Left ventricle myocardium inferior (tissue), 1 donor: ENCODE measurements at places on chromosomes 16 and 17. TPM values are rescaled to one million over a fixed set of nuclear protein-coding genes. Genes with fewer than 3 reads are reported as not detected.

Gene KIF2B
- not detected for total RNA-seq

Gene DNAI2
- not detected for total RNA-seq

Gene NPIPA5
- 5.7 TPM for total RNA-seq

Gene CD300E
- total RNA-seq: 0.30 TPM

DNA sequence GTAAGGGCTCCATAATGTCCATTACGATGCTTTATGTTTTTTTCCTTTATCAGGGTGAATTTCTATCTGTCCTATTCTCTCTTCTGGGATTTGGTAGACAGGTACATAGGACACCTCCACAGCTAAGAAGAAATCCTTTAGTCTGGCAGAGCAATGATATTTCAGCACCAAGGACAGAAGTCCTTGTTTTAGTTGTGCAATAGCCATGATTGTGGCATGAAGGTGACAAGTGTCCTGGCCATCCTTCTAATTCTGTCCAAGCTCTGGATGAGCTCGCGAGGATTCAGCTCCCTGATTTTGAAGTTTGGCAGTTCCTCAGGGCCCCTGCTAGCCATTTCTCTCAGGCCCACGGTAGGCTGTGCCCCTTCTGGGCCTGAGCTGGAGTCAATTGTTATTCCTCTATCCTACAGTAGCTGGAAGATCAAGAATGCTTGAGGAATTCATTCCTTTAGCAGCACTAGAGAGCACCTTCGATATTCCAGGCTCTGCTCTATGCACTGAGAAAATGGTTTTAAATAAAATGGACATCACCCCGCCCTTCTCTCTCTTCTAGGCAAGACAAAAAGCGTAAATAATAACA is 320.8 kb downstream of the XYLT1 start:
- no peak for DNase-seq

DNA sequence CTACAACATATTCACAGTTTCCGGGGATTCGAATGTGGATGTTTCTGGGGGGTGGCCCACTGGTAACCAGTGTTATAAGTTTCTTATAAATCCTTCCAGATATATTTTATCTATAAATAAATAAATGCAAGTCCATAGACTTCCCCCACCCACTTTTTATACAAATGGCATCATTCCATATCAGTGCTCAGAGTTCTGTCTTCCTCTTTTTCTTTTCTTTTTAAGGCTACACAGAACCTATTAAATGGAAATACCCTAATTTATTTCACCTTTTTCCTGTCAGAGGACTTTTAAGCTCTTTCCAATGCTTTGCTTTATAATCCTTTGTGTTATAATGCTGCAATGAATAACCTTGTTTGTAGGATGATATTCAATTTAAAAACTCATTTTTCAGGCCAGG is 3.8 kb downstream of the LGALS9 start:
- no peak for DNase-seq

DNA sequence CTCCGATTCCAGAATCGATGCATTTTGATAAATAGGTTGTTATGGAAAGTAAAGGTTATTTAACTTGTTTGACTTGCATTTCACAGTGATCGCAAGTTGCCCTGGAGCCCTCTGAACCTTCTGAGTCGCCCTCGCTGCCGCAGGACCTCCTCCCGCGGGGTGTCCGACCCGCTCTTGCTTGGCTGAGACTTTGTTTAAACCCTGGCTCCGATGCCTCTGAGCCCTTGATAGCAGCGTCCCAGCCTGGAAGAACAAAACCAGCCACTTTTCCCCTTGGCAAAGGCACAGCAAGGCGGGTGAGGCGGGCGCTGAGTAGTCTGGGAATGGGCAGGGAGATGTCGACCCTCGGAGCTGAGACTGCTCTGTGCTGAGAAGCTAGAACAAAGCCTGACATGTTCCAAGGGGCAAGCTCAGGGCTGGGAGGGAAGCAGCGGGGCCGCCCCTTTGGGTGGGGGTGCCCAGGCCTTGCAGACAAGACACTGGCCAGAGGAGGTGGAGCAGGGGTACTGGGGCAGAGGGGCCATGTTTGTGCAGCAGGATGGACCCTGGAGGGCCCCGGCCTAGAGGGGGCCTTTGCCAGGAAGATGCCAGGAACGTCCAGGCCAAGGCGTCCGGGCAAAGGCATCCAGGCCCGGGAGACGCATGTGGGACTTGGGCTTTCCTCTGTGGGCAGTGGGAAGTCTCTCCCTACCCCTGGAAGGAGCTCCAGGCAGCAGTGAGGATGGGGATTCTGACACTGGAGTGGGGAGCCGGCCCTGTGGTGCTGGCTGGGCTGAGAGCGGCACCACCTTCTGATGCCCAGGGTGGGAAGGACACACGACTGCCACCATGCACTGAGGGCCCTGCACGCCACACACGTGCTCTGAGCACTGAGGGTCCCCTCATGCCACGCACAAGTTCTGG is 30.3 kb upstream of the CDH15 start:
- no peak for DNase-seq

- DNase-seq: no peak
These were observed 110.7 kb upstream of the DHX40 start for GRCh38 chr17:59454633-59455105.

GRCh38 chr16:74052016-74052415 is 244.6 kb upstream of the PSMD7 start:
- no peak for DNase-seq

DNA sequence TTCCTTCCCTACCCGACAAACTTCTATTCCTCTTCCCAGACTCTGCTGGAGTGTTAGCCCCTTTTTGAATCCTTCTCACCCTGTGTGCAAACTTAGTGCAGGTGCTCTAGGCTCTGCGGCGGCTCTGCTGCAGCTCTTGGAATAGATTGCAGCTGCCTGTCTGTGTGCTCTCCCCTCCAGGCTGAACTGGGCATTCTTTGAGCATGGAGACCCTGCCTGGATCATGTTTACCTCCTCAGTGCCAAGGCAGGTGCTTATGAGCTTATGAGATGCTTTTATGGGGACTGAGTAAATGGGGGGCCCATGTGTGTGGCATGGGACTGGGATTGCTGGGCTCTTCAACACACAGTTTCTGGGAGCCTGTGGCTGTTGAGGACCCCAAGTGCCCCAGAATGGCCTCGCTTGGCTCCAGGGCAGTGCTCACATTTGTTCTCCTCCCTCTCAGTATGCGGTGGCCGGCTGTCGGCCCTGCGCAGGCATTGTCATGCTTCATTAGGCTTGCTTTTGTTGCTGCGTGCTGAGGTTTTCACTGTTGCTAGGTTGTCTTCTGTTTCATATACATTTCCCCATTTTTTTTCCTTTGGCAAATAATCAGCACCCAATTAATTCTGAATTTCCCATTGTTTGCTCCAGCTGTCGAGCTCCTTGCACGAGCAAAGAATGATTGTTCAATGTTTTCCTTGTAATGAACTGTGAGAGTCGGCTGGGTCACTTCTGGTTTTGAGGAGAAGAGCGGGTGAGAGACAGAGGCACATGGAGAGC is 185.5 kb upstream of the NLRP1 start:
- DNase-seq: no peak

DNA sequence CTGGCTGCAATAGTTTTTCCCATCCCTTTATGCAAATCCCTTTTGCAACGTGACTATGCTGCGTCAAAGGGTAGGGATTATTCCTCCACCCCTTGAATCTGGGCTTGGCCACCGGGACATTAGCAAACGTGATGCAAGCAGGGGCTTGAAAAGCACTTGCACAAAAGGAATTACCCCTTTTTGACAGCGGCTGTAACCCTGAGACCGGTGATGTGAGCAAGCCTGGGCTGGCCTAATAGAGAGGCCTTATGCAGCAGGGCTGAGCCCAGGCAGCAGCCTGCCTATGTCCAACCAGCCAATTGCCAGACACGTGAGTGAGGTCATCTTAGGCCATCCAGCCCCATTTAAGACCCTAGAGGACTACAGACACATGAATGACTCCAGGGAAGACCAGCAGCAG is 30.4 kb upstream of the PAFAH1B1 start:
- DNase-seq: no peak

GRCh38 chr16:19274165-19274797 is 11.2 kb upstream of the CLEC19A start:
- no peak for DNase-seq

DNA sequence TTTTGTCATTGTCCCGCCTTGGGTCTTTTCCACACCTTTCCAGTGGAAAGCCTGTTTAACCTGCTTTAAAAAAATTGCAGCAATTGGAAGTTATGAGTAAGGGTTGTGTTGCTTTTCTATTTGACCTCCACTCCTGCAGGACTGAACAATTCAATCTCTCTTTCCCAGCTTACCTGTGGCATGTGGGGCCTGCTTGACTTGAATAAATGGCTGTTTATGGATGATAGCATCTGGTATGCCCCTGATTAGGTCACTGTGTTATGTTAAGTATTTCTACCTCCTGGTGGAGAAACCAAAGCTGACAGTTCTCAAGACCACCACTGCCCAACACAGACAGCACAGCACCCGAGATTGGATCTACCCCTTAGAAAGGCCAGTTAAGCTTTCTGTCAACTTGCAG is 64.8 kb upstream of the NOG start:
- no peak for DNase-seq

GRCh38 chr16:49574826-49575225 is 201.2 kb downstream of the C16orf78 start:
- DNase-seq: no peak

DNA sequence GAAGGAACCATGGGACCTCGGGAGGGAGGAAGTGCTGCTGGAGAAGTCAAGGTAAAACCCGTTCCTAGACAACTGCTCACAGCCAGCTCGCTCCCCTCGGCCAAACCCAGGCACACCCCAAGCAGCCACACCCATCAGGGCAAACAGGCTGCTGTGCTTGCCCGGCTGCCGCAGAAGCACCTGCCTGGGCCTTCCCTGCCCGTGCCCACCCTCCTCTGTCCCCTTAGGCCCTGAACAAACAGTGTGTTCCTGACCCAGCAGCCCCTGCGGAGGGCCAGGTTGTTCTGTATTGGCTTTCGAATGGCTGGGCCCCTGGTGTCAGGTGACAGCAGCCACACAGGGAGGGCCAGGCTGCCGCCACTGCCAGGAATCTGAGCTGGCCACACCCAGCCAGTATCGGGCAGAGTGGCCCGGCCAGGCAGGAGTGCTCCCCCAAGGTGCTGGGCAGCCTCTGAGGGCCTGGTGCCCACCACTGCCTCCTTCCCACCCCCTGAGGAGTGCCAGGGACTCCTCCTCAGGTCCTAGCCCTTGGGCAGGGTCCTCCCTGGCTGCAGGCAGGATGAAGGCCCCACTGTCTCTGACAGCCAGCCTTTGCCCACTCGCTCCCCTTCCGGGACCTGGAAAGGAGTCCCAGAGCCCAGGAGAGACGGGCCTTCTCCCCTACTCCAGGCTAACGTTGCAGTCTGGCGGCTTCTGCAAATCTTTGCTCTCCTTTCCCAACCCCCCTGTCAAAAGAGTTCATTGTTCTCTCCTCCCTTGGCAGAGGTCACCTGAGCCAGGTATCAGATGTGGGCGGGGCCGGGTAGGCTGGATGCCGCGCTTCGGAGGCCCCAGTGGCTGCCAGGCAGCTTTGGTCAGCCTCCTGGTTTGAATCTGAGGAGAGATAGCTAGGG is 24.0 kb downstream of the LLGL2 start:
- DNase-seq: no peak
